Type B pancreatic cell (in vitro differentiated cells): ENCODE measurements at places on chromosomes 3 and 15. TPM values are rescaled to one million over a fixed set of nuclear protein-coding genes. Genes with fewer than 3 reads are reported as not detected.

OR5K2 gene
- not detected in 2 replicates for total RNA-seq

SLC25A26 gene
- 12.4 and 13.4 TPM in 2 replicates for total RNA-seq

HRG gene
- total RNA-seq = not detected in 2 replicates

LRRC31 gene
- total RNA-seq = 1.4 and 1.7 TPM in 2 replicates

EXD1 gene
- not detected in 2 replicates for total RNA-seq

SUCNR1 gene
- total RNA-seq = 0.75 TPM in 1 of 2 replicates, not detected in the other

IQCH gene
- total RNA-seq = 1.00 and 2.0 TPM in 2 replicates

TRPM1 gene
- 9.5 TPM in 1 of 2 replicates, not detected in the other for total RNA-seq

KBTBD13 gene
- not detected in 2 replicates for total RNA-seq

GYG1 gene
- 33.1 and 46.8 TPM in 2 replicates for total RNA-seq
